ENCODE measurements at places on chromosomes 11 and 22. TPM values are rescaled to one million over a fixed set of nuclear protein-coding genes. Genes with fewer than 3 reads are reported as not detected.

DNA sequence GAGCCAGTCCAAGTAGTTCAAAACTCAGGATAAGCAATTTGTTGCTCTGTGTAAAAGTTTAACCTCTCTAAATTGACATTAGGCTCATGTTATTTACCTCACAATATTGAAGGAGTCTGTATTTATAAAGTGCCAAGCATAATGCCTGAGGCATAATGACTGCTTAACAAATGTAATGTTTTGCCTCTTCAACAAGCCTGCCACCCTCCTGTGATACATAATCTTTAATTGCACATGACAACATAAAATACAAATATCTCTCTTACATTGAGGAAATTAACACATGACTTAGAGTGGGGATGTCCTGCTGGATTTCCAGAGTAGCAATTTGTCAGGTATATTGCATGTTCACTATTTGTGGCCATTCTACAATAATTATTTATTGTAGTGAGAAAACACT is 469.2 kb upstream of the ANO5 start:
- DNase-seq, result no peak

GRCh38 chr22:19620742-19621371 is 93.4 kb upstream of the SEPTIN5 start:
- no peak for DNase-seq

- no peak for DNase-seq
These were observed 737 bp downstream of the RBM4 start for GRCh38 chr11:66639066-66639813.

- DNase-seq, result no peak
These were observed 3.3 kb downstream of the PRR33 start for GRCh38 chr11:1888347-1888753.

KDM4D gene
- 1.8 TPM for total RNA-seq

DNA sequence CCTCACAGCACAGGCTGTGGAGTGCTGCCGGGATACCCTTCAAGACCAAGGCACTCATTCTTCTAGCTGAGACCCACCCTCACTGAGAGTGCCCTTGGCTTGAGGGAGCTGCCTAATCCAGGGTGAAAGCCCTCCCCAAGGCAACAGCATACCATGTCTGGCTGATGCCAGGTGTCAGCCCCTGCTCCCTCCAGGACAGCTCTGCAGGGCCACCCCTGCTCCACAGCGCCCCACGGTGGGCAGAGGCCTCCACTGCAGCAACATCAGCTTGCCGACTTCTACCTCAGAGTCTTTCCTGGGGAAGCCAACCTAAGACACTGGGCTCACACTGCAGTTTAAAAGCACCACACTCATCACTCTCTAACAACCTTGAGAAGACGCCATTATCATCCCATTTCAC is 29.0 kb downstream of the TTLL1 start:
- DNase-seq, result no peak

MS4A4A gene
- not detected for total RNA-seq

DNA sequence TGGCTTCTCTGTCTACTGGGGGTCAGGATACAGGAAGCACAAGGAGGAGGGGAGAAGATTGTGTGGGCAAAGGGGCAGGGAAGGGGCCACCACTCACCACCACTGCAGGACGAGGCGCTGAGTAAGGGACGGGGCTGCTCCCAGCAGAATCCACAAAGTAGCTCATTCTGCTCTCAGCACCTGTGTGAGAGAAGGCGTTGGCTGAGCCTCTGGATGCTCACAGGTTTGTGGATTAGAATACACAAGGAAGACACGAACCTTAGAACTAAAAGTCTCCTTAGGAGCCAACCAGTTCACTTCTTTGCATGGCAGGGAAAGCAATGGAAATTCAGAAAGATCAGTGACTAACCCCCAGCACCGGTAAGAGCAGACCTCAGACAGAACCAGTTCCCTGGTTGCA is 14.4 kb downstream of the ETS1 start:
- DNase-seq, result no peak

DEFB131B gene
- not detected for total RNA-seq

DNA sequence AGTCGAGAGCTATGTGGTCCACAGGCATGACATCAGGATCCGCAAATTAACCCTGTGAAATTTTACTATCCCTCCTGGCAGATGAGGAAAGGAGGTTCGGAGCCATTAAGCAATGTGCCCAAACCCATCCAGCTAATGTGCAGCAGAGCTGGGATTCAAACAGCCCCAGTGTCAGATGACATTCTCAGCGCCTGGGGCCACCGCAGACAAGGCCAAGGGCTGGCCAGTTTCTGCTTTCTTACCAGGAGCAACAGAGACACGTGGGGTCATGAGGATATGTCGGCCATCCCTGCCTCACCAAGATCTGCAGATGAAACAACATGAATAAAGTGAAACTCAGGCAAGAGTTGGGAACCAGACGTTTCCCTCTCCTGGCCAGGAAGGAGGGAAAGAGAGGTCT is 110.2 kb downstream of the TENM4 start:
- no peak for DNase-seq

DNA sequence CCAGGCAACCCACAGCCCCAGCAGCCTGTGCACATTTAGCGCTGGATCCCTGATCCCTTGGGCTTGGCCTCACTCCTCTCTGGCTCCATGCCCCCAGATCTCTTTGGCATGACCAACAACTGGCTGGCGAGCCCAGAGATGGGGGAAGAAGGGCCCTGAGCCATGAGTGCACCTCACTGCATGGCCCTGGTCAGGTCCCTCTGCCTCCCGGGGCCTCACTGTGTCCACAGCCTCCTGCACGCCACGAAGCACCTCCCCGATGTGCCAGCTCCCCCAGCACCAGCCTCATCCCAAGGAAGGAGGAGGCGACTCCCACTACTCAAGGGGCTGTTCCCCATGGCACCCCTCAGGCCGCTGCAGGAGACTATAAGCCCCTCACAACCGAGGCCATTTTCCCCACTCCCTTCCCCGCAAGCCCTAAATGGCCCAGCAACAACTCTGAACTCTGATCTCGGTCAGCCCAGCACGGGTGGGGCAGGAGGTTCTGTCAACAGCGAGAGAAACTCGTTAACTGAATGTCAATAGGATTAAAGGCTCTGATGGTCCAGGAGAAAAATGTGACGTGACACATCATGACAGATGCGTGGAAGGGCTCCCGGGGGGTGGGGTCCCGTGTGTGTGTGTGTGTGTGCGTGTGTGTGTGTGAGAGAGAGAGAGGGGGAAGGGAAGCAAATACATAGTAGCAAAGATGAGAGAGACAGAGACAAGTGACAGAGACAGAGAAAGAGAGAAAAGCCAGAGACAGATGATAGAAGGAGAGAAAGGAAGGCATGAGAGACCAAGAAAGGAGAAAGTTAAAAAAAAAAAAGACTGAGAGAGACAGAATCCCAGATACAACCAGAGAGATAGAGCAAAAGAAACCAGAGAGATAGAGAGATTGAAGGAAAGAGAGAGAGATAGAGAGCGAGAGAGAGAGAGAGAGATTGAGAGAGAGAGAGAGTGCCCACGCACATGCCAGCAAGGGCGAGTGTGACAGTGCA is 28.4 kb upstream of the SYT7 start:
- DNase-seq, result no peak

GRCh38 chr22:44181033-44181911 is 547 bp downstream of the PARVG start:
- no peak for DNase-seq

DNA sequence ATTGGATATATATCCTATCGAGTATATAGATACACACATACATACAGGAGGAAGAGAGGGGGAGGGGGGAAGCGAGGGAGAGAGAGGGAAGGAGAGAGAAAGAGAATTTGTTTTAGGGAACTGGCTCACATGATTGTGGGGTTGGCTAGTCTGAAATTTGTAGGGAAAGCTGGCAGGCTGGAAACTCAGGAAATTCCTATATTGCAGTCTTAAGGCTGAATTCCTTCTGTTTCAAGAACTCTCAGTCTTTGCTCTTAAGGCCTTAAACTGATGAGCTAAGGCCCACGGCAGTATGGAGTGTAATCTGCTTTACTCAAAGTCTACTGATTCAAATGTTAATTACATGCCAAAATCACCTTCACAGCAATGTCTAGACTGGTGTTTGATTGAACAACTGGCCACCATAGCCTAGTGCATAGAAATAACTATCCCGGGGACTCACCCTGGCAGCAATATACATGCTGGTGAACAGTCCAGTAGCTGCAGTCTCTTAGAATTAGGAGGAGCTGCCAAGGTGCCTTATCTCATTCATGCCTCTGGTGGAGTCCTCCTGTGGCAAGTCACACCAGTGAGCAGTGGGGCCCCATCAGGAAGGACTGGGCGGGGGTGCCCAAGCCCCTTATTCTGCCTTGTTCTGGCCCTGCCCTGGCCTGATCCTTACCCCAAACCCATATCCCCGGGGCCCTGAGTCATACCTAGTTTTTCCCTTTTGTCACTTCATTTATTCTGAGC is 59.7 kb upstream of the AMPD3 start:
- no peak for DNase-seq

GRCh38 chr22:35622191-35622913 is 5.2 kb upstream of the MB start:
- DNase-seq, result no peak

OR52A1 gene
- total RNA-seq, result not detected

DEPDC7 gene
- 2.2 TPM for total RNA-seq

SPI1 gene
- total RNA-seq, result not detected

CSTF3 gene
- total RNA-seq, result 30.0 TPM

GRCh38 chr11:17272801-17273200 is 3.7 kb upstream of the NUCB2 start:
- no peak for DNase-seq

GRCh38 chr11:69910519-69911309 is 91.5 kb upstream of the FGF3 start:
- no peak for DNase-seq

GRCh38 chr11:116428638-116428975 is 344.2 kb downstream of the BUD13 start:
- DNase-seq, result no peak

C1QTNF6 gene
- total RNA-seq, result 2.1 TPM

- DNase-seq, result no peak
These were observed 47.5 kb downstream of the RTL6 start for GRCh38 chr22:44450503-44450902.

DNA sequence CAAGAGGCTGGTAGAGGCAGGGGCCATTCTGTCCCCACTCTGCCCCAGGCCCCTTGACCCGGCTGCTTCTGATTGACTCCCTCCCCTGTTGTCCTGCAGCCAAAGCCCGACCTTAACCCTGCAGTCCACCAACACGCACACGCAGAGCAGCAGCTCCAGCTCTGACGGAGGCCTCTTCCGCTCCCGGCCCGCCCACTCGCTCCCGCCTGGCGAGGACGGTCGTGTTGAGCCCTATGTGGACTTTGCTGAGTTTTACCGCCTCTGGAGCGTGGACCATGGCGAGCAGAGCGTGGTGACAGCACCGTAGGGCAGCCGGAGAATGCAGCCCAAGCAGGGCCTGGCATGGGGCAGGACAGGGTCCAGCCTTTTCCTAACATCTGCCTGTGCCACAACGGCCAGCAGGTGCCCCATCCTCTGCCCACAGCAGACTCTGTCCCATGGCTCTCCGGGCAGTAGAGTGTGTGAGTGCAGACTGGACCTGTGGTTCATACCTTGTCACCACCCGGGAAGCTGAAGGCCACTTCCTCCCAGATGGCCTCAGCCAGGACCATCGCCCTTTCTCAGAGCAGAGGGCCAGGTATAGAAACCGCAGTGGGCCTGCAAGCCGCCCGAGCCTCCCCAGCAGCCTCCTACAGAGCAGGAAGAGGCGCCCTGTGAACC is 26.8 kb upstream of the MGAT3 start:
- no peak for DNase-seq

DNA sequence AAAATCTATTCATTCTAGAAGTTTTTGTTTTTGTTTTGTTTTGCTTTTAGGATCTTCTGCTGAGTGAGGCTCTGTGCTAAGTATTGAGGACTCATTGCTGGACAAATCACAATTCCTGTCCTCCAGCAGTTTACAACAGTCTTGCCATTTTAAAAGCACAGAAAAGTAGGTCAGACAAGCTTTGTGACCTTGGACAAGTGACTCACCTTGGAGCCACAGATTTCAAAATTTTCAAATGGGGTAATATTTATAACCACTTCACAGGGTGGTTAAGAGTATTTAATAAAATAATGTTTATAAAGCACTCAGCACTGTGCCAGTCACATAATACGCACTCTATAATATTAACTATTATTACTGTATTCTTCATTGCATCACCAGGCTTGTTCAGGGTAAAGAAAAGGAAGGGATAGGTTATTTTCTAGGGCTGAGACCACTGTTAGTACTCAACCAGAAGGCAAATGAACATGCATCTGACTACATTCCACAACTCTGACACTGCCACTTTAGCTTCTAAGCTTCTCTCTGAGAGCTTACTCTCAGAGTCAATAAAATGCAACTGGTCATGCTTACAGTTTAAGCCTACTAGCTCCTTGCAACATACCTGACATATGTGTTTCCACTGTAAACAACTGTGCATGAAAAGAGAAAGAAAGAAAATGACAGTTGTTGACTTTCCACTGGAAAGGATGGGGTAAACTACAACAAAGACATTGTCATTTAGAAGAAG is 63.2 kb upstream of the FIBIN start:
- DNase-seq, result no peak

CAPRIN1 gene
- 172 TPM for total RNA-seq

DNA sequence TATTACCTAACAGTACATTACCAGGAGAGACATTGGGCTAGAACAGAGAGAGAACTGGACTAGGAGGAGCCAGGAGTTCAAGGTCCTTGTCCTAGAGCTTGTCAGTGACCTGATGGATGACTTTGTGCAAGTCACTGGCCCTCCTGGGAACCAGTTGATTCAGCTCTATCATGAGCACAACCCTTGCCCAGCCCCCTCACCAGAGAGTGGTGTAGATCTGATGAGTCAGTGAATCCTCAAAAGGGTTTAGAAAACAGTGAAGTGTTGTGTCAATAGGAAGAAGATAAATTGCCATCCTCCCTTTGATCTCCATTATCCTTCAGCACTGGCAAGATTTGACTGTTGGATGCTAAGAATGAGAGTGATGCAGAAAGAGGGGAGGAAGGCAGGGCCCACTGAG is 24.3 kb downstream of the NEU3 start:
- no peak for DNase-seq

GRCh38 chr11:1472180-1473005 is 14.2 kb downstream of the MOB2 start:
- DNase-seq, result no peak

Measured in epithelial cell of proximal tubule (primary cell).